ENCODE measurements at places on chromosomes 5 and 9.

DNA sequence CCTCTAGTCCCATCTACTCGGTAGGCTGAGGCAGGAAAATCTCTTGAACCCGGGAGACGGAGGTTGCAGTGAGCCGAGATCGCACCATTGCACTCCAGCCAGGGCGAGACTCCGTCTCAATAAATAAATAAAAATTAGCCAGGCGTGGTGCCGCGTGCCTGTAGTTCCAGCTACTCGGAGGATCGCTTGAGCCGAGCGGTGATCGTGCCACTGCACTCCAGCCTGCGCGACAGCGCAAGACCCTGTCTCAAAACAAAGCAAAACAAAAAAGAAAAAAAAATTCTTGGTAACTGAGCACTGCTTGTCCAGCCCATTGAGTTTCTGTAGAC, 710 bp upstream of the WDR55 start:
- peaks cover 44% of the 10 kb centered on the region for H3K36me3 ChIP-seq
- DNase-seq, result no peak
- peak overlapping the region; percentile 84 for H3K27ac ChIP-seq
- peaks cover 7% of the 10 kb centered on the region for H3K4me1 ChIP-seq
- no peaks in the 10 kb centered on the region for H3K27me3 ChIP-seq

DNA sequence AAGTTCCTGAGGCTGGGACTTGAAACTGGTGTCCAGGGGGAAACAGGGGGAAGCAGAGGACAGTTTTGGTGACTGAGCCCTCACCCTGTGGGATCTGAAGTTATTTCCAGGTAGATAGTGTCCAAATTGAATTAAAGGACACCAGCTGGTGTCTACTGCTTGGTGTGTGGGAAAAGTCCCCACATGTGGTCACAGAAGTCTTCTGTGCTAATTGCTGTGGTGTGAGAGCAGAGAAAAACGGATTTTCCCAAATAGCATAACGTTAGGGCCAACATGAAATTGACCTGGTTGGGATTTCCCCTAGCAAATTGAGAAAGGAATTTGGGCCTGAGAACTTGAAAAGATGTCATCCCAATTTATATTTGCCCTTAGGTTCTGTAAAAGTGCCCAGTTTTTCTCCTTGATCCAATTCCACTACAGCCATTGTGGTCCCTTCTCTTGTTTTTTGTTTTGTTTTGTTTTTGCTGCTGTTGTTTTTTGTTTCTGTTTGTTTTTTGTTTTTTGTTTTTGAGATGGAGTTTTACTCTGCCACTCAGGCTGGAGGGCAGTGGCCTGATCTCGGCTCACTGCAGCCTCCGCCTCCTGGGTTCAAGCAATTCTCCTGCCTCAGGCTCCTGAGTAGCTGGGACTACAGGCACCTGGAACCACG, 5.6 kb upstream of the STARD4 start:
- peaks cover 15% of the 10 kb centered on the region for H3K4me1 ChIP-seq
- H3K36me3 ChIP-seq, result no peaks in the 10 kb centered on the region
- H3K27me3 ChIP-seq, result no peaks in the 10 kb centered on the region
- H3K27ac ChIP-seq, result no peak overlapping the region
- H3K4me3 ChIP-seq, result no peak overlapping the region

GRCh38 chr5:140000332-140000731, 42.8 kb downstream of the NRG2 start:
- DNase-seq, result no peak
- no peaks in the 10 kb centered on the region for H3K27me3 ChIP-seq
- no peak overlapping the region for H3K4me3 ChIP-seq

- H3K27me3 ChIP-seq, result no peaks in the 10 kb centered on the region
- H3K36me3 ChIP-seq, result no peaks in the 10 kb centered on the region
- no peak overlapping the region for H3K27ac ChIP-seq
Observed at GRCh38 chr5:135750506-135750905, 84.0 kb upstream of the SLC25A48 start.

DNA sequence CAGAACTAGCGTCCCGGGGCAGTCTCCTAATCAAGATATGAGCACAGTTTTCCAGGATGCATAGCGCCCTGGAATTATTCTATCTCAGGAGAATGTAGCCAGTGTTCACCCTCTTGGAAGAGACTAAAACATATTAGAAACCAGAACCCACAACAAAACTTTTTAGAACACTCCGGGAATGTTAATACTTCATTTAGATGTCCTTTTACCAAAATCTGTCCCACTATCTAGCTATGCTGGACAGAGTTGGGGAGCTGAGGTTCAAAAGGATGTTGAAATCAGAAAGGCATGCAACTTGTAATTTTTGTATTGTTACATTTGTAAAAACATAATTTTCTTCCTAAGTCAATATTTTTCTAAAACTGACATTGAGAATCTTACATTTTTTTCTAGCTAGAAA, 386.5 kb upstream of the RFX3 start:
- H3K36me3 ChIP-seq, result no peaks in the 10 kb centered on the region
- peak overlapping the region; percentile 39 for H3K27ac ChIP-seq
- H3K4me1 ChIP-seq, result peaks cover 19% of the 10 kb centered on the region
- no peak for DNase-seq
- H3K4me3 ChIP-seq, result no peak overlapping the region

- DNase-seq, result no peak
- no peaks in the 10 kb centered on the region for H3K36me3 ChIP-seq
- no peak overlapping the region for H3K4me3 ChIP-seq
- no peaks in the 10 kb centered on the region for H3K27me3 ChIP-seq
- H3K4me1 ChIP-seq, result no peaks in the 10 kb centered on the region
- no peak overlapping the region for H3K27ac ChIP-seq
Observed at GRCh38 chr5:144060598-144060997, 109.9 kb downstream of the YIPF5 start.

GRCh38 chr5:60738933-60739332, 39.0 kb upstream of the DEPDC1B start:
- no peak overlapping the region for H3K27ac ChIP-seq
- H3K4me3 ChIP-seq, result no peak overlapping the region
- H3K36me3 ChIP-seq, result no peaks in the 10 kb centered on the region
- H3K4me1 ChIP-seq, result no peaks in the 10 kb centered on the region
- no peaks in the 10 kb centered on the region for H3K27me3 ChIP-seq
- no peak for DNase-seq

GRCh38 chr9:8400378-8400777, 600.8 kb upstream of the DMAC1 start:
- no peak for DNase-seq
- H3K36me3 ChIP-seq, result no peaks in the 10 kb centered on the region
- H3K4me3 ChIP-seq, result no peak overlapping the region
- no peaks in the 10 kb centered on the region for H3K27me3 ChIP-seq
- no peak overlapping the region for H3K27ac ChIP-seq

DNA sequence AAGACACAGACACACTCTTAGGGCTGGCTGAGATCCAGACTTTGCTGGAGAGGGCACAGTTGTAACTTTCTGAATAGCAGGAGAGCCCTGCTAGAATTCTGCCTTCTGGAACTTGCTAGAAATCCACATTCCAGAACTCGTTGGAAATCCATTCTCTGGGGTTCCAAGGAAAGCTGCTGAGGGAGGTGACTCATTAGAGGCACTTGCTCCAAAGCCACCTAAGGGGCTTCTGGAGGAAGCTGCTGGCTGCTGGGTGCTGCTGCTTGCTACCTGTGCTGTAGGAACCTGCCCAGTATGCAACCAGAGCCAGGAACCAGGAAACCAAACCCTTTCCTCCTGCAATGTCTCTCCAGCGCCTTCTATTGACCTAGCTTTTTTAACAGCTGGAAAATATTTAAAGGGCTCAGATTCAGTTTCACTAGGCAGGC, 4.1 kb upstream of the TLE4 start:
- no peak overlapping the region for H3K27ac ChIP-seq
- H3K27me3 ChIP-seq, result no peaks in the 10 kb centered on the region
- DNase-seq, result no peak

- H3K4me1 ChIP-seq, result no peaks in the 10 kb centered on the region
- no peak for DNase-seq
- no peaks in the 10 kb centered on the region for H3K36me3 ChIP-seq
- H3K27ac ChIP-seq, result no peak overlapping the region
- H3K27me3 ChIP-seq, result no peaks in the 10 kb centered on the region
- no peak overlapping the region for H3K4me3 ChIP-seq
Observed at GRCh38 chr5:179333796-179334761, 11.2 kb downstream of the ADAMTS2 start.

GRCh38 chr9:113930390-113930783, 54.3 kb downstream of the ZNF618 start:
- H3K4me1 ChIP-seq, result peaks cover 11% of the 10 kb centered on the region
- H3K27me3 ChIP-seq, result no peaks in the 10 kb centered on the region
- peak overlapping the region; percentile 72 for H3K27ac ChIP-seq
- H3K36me3 ChIP-seq, result no peaks in the 10 kb centered on the region
- DNase-seq, result no peak

GRCh38 chr5:6359555-6360322, 18.6 kb downstream of the MED10 start:
- no peak for DNase-seq
- no peak overlapping the region for H3K4me3 ChIP-seq
- H3K36me3 ChIP-seq, result peaks cover 6% of the 10 kb centered on the region
- H3K27me3 ChIP-seq, result no peaks in the 10 kb centered on the region
- H3K4me1 ChIP-seq, result no peaks in the 10 kb centered on the region
- no peak overlapping the region for H3K27ac ChIP-seq

DNA sequence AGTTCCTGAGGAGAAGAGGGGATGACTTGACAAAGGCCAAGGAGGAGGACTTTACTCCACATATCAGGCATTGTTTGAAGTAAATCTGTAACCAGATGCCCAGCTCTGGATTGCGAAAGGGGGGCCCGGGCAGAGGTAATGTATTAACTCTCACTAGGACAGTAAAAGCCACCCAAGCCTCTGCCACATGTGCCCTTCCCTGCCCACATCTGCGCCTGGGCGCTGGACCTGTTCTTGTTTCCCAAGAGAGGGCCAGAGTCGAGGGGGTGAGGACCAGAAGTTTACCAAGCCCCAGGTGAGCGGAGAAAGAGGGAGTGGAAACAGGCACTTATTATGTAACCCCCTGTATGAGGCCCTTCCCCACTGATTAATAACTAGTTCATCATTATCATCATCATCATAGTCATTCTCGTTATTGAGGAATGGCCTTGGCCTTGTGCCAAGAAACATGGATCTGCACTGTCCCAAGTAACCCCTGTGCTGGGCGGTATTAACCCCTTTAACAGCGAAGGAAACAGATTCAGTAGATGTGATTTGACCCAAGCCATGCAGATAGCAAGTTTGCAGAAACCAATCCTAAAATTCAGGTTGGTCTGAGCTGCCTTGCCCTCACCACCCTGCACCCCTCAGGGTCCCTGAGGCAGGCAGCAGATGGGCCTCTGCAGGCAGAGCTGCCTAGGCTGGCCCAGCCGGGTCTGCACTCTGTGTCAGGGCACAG, at the start of gene SLC23A1:
SLC23A1 (minus strand) TSS at position 23 of the 718 bp plus-strand sequence. CDS start 44 bp downstream, outside the sequence.
- H3K4me3 ChIP-seq, result no peak within 1 kb of the TSS
- no peaks in the 10 kb centered on the region for H3K27me3 ChIP-seq
- peaks cover 11% of the 10 kb centered on the region for H3K4me1 ChIP-seq
- H3K27ac ChIP-seq, result no peak within 1 kb of the TSS
- H3K36me3 ChIP-seq, result no peaks in the 10 kb centered on the region

DNA sequence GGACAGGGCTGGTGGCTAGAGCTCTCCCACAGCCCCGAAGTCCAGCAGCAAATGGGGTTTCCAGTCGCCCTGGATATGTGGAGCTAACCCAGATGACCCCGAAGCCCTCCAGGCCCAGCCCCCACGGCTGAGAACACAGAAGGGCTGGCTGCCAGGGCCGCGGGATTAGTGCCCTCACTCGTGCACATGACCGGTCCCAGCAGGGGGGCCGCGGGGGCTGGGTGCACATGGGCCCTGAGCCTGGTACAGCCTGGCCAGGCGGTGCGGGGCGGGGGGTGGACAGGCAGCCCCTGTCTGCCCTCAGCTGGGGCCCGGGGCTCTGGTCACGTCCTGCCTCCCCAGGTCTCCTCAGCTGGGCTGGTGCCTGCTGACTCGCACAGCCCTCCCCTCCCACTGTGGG, 5.9 kb downstream of the SSNA1 start:
- no peak overlapping the region for H3K4me3 ChIP-seq
- peaks cover 15% of the 10 kb centered on the region for H3K36me3 ChIP-seq
- no peak overlapping the region for H3K27ac ChIP-seq
- H3K27me3 ChIP-seq, result no peaks in the 10 kb centered on the region

GRCh38 chr5:21823076-21823574, 1030.0 kb downstream of the CDH12 start:
- H3K4me1 ChIP-seq, result no peaks in the 10 kb centered on the region
- no peak overlapping the region for H3K27ac ChIP-seq
- H3K36me3 ChIP-seq, result no peaks in the 10 kb centered on the region
- no peak overlapping the region for H3K4me3 ChIP-seq

- H3K27ac ChIP-seq, result peak overlapping the region; percentile 60
- H3K36me3 ChIP-seq, result no peaks in the 10 kb centered on the region
- H3K4me1 ChIP-seq, result peaks cover 61% of the 10 kb centered on the region
- no peak overlapping the region for H3K4me3 ChIP-seq
Observed at GRCh38 chr9:136605988-136606660, 56.6 kb upstream of the EGFL7 start.

DNA sequence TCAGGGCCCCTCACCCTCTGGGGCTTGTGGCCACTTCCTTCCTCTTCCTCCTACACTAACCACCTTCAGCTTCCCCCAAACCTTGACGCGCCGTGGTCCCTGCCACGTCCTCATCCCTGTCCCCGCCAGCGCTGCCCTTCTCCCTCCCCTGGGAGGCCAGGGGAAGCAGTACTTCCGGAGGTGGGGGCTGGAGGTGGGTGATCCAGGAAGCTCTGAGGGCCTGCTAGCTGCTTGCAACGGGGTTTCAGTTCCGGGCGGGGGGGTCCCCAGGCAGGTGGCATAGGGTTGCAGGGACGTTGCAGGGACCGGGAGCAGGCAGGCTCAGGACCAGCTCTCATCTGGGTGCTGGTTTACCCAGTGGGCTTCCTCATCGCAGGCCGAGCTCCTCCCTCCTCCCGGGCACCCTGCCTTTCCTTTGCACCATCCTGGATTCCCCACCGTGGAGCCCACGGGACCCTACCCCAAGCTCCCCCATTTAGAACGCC, 70.0 kb downstream of the RXRA start:
- peaks cover 30% of the 10 kb centered on the region for H3K4me1 ChIP-seq
- H3K27ac ChIP-seq, result no peak overlapping the region
- peak overlapping the region; percentile 19 for H3K4me3 ChIP-seq
- no peaks in the 10 kb centered on the region for H3K36me3 ChIP-seq
- no peak for DNase-seq

- no peak overlapping the region for H3K27ac ChIP-seq
- no peaks in the 10 kb centered on the region for H3K36me3 ChIP-seq
- H3K4me1 ChIP-seq, result no peaks in the 10 kb centered on the region
- H3K27me3 ChIP-seq, result no peaks in the 10 kb centered on the region
- H3K4me3 ChIP-seq, result no peak overlapping the region
- DNase-seq, result no peak
Observed at GRCh38 chr5:95712347-95712958, 18.7 kb upstream of the RHOBTB3 start.

- H3K36me3 ChIP-seq, result no peaks in the 10 kb centered on the region
- no peak for DNase-seq
- H3K27ac ChIP-seq, result no peak overlapping the region
- H3K27me3 ChIP-seq, result no peaks in the 10 kb centered on the region
Observed at GRCh38 chr9:110148891-110149290, 59.1 kb downstream of the C9orf152 start.

- H3K36me3 ChIP-seq, result no peaks in the 10 kb centered on the region
- no peak for DNase-seq
- H3K27ac ChIP-seq, result no peak overlapping the region
Observed at GRCh38 chr5:5953584-5954274, 424.6 kb downstream of the MED10 start.

GRCh38 chr5:177023303-177023664, 788 bp downstream of the ZNF346 start:
- no peaks in the 10 kb centered on the region for H3K36me3 ChIP-seq
- peak overlapping the region; percentile 78 for H3K27ac ChIP-seq
- H3K27me3 ChIP-seq, result no peaks in the 10 kb centered on the region
- peaks cover 13% of the 10 kb centered on the region for H3K4me1 ChIP-seq
- no peak for DNase-seq
